ENCODE measurements at places on chromosomes 12 and 14.

DNA sequence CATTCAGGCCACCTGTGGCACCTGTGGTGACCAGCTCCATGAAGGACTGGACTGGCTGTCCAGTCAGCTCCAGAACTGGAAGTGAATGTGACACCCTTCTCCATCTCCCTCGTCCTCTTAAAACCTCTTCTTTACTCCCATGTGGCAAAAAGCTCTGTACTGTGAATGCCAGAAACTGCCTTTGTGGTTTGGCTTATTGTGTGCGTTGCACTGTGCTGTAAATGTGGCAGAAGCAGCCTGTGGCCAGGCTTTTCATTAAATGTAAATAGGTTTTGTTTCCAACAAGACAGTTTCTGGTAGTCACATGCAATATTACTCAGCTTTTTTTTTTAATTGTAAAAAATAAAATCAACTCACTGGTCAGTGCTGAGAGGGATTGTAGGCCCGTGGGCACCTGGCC, 453.7 kb downstream of the ATP23 start:
- DNase-seq, result peak; percentile 5

GRCh38 chr12:26088998-26089397, 35.8 kb downstream of the BHLHE41 start:
- DNase-seq, result no peak

DNA sequence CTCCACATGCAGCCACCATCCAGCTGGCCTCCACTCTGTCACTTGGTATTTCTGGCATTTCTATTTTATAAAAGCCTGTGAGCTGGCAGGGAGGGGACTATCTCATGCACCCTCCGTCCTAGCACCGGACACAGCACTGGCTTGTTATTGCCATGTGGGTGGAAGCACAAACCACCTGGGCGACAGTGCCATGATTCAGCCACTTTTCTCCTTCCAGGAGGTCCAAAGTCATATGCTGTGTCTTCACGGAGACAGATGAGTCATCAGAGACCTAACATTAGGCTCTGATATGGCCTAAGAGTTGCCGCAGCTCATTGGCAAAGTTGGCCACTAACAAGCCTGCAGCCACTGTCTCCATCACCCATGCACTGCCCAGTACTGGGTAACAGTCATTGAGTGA, 1123.0 kb downstream of the VRK1 start:
- DNase-seq, result no peak

DNA sequence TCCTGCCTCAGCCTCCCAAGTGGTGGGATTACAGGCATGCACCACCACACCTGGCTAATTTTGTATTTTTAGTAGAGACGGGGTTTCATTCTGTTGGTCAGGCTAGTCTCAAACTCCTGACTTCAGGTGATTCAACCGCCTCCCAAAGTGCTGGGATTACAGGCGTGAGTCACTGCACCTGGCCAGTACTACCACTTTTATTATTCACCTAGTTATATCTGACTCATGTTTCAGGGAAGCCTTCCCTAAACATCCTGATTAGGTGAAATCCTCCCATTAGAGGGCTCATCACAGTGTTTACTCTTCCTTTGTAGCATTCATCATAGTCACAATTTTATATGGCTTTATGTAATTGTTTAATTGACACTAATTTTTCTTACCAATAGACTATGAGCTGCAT, 295.3 kb upstream of the SOX5 start:
- DNase-seq, result no peak

GRCh38 chr14:20530771-20531571, 25.6 kb downstream of the RNASE10 start:
- DNase-seq, result peak; percentile 62

- DNase-seq, result no peak
These were observed 425.8 kb upstream of the ATXN7L3B start for GRCh38 chr12:74111688-74112360.

DNA sequence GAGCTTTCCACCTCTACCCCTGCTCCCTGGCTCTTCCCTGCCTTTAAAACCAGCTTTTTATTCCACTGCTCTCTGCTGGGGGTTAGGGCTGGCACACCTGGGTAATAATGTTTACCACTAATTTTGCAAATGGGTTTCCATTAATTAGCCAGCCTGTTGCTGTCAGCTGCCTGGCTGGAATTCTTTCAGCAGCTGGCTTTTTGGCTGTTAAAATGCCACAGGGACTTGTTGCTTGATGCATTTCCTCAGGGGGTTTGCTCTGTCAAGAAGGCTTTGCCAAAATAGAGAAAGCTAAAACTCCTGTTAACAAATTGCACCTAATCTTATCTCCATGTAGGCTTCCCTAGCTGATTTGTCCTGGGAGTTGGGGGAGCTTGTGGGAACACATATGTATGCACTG, 51.8 kb upstream of the PSMC1 start:
- DNase-seq, result no peak

DNA sequence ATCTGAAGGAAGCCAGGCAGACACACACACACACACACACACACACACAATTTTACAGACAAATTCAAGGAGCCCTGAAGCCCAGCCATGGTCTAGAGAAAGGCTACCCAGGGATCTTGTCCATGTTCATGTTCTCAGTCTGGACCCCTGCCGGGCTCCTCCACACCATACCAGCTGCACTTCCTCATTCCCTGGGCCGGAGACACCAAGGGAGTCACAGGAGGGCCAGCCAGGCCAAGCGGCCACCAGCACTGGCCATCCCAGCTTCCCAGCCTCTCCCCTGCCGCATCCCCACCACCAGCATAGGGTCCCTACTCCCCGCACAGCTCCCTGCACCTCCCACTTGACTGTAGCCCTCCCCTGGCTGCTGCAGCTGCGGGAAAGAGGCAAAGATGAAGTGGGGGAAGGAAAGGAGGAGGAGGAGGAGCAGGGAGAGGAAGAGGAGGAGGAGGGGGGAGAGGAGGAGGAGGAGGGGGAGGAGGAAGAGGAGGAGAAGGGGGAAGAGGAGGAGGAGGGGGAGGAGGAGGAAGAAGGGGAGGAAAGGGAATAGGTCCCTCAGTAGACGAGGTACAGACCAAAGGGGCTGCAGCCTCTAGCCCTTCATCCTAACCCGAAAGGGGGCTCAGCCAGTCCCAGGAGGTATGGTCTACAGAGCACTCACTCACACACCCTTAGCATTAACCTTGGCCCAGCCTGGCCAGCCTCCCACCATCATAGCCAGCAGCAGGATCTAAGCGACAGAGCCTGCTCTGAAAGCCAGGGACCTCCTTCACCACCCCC, 293.2 kb downstream of the DPF3 start:
- no peak for DNase-seq

GRCh38 chr12:107610021-107610859, 75.4 kb upstream of the PWP1 start:
- DNase-seq, result peak; percentile 36

- DNase-seq, result no peak
These were observed 9.4 kb downstream of the SYNE2 start for GRCh38 chr14:63862163-63862562.

DNA sequence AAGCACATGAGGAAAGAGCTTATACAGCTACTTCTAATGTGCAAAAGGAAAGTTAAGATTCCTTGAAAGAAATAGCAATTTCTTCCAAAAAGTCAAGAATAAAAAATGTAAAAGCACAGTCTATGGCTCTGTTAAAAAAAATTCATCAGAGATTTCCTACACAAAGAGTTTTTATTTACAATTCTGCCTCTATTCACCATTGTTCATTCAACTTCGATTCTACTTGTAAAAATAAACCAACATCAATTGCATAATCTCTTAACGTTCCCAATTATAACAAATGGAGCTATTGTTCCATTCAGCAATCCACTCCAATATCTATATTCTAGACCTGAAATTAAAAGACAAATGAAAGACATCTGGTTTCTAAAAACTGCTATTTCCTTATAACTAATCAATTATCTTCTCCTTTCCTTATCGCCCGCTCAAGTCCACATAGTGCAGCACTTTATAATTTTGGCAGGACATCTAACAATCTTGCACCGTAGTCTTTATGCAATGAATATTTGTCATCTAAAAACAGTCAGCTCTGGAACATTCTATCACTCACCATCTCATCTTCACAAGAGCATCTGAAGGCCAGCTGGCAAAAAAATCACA, 6.2 kb downstream of the EIF2S3B start:
- DNase-seq, result no peak

GRCh38 chr12:28775556-28775955, 373.5 kb upstream of the FAR2 start:
- no peak for DNase-seq

DNA sequence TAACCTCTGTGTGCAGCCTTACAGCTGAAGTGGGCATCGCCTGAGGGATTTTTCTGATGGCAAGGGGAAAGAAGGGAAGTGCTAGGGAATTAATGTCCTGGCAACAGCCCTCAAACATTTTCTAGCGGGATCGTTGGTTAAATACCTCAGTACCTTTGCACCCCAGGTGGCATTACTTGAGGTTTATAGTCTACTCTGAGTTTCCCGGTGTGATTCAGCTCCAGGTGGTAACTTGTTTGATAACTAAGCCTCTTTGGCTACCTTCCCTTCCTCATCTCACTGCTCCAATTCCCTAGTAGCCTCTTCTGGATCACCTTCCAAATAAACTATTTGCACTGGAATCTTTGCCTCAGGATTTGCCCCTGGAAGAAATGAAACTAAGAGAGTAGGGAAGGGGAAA, 237.0 kb upstream of the SSTR1 start:
- DNase-seq, result no peak

DNA sequence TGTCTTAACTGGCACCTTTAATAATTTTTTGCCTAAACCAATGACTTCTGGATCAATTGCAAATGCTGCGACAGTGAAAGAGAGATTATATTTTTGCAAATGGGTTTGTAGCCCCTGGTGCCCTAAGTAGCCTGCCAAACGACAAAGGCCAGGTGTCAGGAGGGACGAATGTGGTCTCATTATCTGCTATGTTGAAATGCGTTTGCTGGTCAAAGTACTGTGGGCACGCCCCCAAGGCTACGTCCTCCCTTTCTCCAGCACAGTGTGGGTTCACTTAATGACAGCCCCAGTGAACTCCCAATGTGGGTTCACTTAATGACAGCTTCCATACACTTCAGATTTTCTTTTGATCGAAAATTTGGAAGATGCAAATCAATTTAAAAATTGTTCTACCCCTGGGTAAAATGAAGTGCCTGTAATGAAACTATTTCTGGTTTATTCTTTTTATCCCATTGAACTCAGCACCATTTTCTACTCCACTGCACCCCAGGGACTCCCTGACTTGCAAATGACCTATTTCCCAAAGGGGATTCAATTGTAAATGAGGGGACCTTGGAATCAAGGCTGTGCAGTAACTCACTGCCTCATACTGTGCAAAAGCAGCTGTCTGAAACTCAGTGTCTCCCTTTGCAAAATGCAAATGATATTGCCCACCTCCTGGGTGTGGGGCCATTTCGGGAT, 1.4 kb downstream of the SERPINA11 start:
- DNase-seq, result no peak

DNA sequence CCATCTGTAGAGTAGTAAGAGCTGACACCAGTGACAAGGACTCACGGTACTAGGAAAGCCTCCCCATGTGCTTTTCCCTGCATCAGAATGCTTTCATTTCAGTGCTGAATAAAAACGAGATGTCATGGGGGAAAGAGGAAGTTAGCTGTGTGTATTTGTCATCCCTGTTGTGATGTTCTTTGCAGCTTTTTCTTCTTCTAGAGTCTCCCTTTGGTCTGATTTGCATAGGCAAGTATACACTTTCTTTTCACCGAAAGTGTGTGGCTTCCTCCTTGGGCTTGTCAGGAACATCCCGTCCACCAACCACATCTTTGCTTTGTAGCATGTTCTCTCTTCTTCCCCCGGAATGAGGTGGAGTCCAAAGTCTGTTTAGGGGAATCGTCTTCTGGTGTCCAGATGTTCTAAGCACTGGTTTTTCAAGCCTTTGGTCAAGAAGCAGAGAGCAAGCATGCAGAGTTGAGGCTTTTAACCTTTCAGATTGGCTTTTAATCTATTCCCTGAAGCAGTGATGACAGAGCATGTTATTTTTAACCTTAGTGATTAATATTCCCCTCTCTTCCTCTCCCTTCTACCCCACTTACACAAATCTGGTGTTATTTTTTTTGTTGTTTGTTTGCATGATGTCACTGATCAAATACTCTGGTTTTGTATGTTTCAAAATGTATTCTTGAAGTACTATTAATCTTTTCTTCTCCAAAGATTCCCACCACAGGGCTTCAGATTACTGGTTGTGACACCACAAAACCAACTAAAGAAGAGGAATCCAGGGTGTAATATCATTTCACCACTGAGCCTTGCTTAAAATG, 163.4 kb downstream of the SAMD4A start:
- peak; percentile 86 for DNase-seq

GRCh38 chr12:130461447-130461815, 123.7 kb downstream of the PIWIL1 start:
- DNase-seq, result no peak

DNA sequence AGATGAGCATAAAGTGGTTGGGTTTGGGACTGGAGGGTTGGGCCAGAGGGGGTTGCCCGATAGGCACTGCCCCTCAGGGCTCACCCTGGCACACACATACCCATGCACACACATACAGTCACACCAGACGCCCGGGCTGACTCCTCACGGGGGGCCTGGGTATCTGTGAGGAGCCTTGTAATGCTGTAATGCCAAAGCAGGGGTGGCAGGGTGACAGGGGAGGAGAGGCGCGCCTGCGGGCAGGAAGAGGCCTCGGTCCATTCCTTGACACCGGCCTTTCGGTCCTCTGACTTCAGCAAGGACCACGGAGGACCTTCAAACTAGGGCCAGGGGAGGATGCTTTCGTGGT, 375 bp downstream of the FAIM2 start:
- DNase-seq, result no peak

DNA sequence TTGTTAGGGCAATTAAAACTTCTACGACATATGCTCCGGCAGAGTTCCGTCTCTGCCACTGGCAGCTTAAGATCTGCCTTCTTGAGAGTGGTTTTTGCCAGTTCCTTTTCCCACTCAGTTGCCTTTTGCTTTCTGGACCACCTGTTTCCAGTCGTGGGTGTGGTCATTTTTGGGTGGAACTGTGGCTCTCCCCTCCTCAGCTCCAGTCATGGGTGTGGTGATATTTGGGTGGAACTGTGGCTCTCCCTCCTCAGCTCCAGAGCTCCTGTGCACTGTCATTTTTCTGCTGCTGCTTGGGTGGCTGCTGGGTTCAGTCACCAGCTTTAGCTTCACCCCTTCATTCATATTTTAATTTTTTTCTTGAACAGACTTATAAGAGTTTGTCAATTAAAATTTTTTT, 25.3 kb downstream of the WDR20 start:
- no peak for DNase-seq

DNA sequence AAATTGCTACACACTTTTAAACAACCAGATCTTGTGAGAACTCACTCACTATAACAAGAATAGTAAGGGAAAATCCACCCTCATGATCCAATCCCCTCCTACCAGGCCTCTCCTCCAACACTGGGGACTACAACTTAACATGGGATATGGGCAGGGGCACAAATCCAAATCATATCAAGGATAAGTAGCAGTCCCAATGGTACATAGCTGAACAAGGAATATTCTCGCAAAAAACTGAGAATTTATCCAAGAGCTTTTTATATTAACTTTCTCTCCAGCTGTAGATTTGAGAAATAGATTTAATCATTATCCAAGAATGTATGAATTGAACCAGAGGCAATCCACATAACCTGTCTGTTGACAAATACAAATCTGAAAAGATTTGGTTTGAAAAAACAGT, 185.2 kb downstream of the TMTC3 start:
- no peak for DNase-seq
